ENCODE measurements at places on chromosomes 1 and 21.

- H3K36me3 ChIP-seq: no peaks in the 10 kb centered on the region
- H3K4me1 ChIP-seq: peaks cover 8% of the 10 kb centered on the region
- peak within 1 kb of the TSS; percentile 71 for H3K4me3 ChIP-seq
- H3K27me3 ChIP-seq: no peaks in the 10 kb centered on the region
These were observed at the start of gene KCNT2 for GRCh38 chr1:196608390-196609369. KCNT2 (minus strand) TSS chr1:196608440; CDS start chr1:196608309, 131 bp downstream.

DNA sequence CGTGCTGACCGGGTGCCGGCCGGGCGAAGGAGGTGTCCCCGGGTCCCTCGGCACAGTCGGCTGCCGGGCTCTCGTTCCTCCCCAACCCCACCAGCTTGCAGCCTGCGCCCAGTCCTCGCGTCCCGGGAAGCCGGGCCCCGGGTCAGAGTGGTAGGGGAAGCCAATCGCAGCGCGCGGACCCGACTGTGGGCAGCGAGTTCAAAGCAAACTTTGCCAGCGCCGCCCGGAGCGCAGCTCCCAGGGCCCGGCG lies 328 bp downstream of the MYCL start:
- H3K4me3 ChIP-seq: peak overlapping the region; percentile 84
- H3K36me3 ChIP-seq: no peaks in the 10 kb centered on the region
- peaks cover 4% of the 10 kb centered on the region for H3K27me3 ChIP-seq
- H3K27ac ChIP-seq: no peak overlapping the region

DNA sequence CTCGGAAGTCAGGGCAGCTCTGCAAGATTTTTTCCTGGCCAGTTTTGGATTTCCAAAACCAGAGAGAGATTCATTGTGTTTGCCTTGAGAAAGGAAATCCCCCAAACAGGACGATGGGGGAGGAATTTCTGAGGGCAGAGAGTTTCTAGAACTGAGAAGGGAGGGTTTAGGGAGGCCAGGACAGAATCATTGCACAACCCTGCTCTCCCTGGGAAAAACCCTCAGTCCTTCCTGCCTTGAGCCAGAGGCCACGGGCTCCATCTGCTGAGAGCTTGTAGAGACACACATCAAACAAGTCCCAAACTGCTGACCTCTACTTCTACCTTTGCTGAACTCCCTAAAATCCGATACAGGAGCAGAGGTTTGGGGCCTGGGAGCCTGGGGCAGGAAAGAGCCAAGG lies 99.7 kb downstream of the NMNAT2 start:
- DNase-seq: peak; percentile 46
- no peaks in the 10 kb centered on the region for H3K27me3 ChIP-seq
- no peaks in the 10 kb centered on the region for H3K36me3 ChIP-seq
- H3K4me3 ChIP-seq: no peak overlapping the region
- peak overlapping the region; percentile 77 for H3K27ac ChIP-seq

GRCh38 chr1:175471039-175471800 lies 272.2 kb downstream of the TNR start:
- H3K4me3 ChIP-seq: no peak overlapping the region
- no peak overlapping the region for H3K27ac ChIP-seq
- H3K4me1 ChIP-seq: no peaks in the 10 kb centered on the region
- DNase-seq: no peak

- no peak for DNase-seq
- H3K36me3 ChIP-seq: no peaks in the 10 kb centered on the region
- H3K27ac ChIP-seq: no peak overlapping the region
- peaks cover 10% of the 10 kb centered on the region for H3K4me1 ChIP-seq
- H3K4me3 ChIP-seq: no peak overlapping the region
- H3K27me3 ChIP-seq: no peaks in the 10 kb centered on the region
These were observed 8.5 kb downstream of the PDZK1IP1 start for GRCh38 chr1:47181095-47181954.

DNA sequence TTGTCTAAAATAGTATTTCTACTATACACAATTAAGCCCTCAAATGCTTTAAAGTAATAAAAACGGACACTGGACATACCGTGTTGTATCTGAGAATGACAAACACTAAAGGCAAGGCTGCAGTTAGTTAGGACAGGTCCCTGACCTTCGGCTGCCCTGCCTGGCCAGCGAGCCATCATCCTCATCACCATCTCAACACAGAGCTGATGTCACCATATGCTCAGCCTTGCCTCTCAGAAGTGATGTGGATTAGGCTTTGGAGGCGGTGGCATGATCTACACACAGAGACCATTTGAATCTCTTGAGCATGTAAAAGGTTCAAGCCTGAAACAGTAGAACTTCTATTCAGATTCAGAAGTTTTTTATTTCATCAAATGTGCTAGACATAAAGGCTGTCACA lies 244.7 kb downstream of the SDCCAG8 start:
- H3K4me3 ChIP-seq: no peak overlapping the region
- H3K27me3 ChIP-seq: no peaks in the 10 kb centered on the region
- peaks cover 5% of the 10 kb centered on the region for H3K36me3 ChIP-seq
- DNase-seq: no peak
- H3K4me1 ChIP-seq: no peaks in the 10 kb centered on the region

GRCh38 chr21:42811960-42812359 lies 67.4 kb downstream of the WDR4 start:
- H3K36me3 ChIP-seq: no peaks in the 10 kb centered on the region
- H3K4me1 ChIP-seq: no peaks in the 10 kb centered on the region
- H3K4me3 ChIP-seq: no peak overlapping the region
- no peak for DNase-seq
- H3K27ac ChIP-seq: no peak overlapping the region

GRCh38 chr1:202645097-202645476 lies 65.2 kb downstream of the SYT2 start:
- no peak overlapping the region for H3K4me3 ChIP-seq
- no peaks in the 10 kb centered on the region for H3K36me3 ChIP-seq
- no peak for DNase-seq

- H3K4me1 ChIP-seq: peaks cover 60% of the 10 kb centered on the region
- no peak overlapping the region for H3K4me3 ChIP-seq
- no peaks in the 10 kb centered on the region for H3K36me3 ChIP-seq
- no peak for DNase-seq
- H3K27me3 ChIP-seq: no peaks in the 10 kb centered on the region
These were observed 5.4 kb downstream of the COL9A2 start for GRCh38 chr1:40311692-40312091.
